ENCODE measurements at places on chromosomes 5 and 9. TPM values are rescaled to one million over a fixed set of nuclear protein-coding genes. Genes with fewer than 3 reads are reported as not detected.
A peak's percentile ranks its signal among the peaks of the same experiment; 100 is the strongest.

DNA sequence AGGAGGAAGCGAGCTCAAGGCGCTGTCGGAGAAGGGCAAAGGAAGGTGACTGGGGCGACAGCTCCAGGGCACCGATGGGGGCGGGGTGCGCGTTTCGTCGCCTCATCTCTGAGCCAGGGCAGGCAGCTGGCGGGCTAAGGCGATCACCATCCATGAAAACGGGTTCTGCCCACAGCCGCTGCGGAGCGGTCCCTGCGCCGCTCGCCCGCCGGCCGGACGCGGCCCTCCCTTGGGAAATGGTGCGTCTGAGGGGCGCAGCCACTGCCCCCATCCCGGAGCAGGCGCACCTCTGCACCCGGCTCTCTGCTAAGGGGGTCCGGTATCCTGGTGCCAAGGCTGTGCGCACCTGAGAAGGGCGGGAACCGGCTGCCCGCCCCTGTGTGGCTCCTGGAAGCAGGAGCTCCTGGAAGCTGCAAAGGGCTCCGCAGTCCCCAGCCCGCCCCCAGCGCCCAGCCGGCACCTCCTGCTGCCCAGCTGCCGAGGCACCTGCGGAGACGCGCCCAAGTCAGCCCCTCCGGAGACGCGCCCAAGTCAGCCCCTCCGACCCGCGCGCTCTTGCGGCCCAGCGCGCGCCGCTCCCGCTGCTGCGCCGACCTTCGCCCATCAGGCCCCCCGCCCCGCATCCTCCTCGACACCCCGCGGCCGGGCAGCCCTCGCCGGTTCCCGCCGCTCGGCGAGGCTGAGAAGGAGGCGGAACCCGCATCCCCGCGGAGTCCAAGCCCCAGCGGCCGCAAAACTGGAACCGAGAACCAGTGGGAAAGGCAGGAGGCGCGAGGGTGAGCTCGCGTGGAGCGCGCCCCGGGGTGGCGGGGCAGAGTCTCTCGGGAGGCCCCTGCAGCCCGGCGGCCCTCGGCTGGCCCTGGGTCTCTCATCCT, 757 bp downstream of the ANKRD34B start:
- DNase-seq: no peak

DNA sequence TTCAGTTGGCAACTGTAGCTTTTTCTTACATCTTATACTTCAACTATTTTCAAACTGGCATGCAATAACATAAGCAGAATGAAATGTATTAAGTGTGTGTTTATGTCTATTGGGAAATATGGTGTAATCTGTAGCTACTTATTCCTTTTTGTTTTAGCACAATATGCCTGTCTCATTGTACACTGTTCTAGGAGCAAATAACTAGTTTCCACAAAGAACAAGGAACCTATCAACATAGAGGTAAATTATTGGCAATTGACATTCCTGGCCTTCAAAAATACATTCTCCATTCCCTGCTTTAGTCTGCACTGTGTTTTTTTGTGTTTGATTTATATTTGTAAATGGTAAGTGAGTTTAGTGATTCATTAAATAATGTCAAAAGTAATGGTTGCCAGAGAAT, 75.7 kb downstream of the FBXL7 start:
- no peak for DNase-seq

The ADAMTSL1 gene
- total RNA-seq: 5.3 TPM

- no peak for DNase-seq
These were observed 2.7 kb downstream of the EPB41L4B start for GRCh38 chr9:109317979-109318741.

The PIK3R1 gene
- 11.4 TPM for total RNA-seq

The OR13F1 gene
- total RNA-seq: not detected

The CYLC2 gene
- not detected for total RNA-seq

The TMC1 gene
- not detected for total RNA-seq

The FBLL1 gene
- not detected for total RNA-seq

- DNase-seq: peak; percentile 41
These were observed 13.8 kb upstream of the PLEKHG4B start for GRCh38 chr5:77957-78804.

- DNase-seq: no peak
These were observed 444.8 kb downstream of the TLR4 start for GRCh38 chr9:118148990-118149389.

DNA sequence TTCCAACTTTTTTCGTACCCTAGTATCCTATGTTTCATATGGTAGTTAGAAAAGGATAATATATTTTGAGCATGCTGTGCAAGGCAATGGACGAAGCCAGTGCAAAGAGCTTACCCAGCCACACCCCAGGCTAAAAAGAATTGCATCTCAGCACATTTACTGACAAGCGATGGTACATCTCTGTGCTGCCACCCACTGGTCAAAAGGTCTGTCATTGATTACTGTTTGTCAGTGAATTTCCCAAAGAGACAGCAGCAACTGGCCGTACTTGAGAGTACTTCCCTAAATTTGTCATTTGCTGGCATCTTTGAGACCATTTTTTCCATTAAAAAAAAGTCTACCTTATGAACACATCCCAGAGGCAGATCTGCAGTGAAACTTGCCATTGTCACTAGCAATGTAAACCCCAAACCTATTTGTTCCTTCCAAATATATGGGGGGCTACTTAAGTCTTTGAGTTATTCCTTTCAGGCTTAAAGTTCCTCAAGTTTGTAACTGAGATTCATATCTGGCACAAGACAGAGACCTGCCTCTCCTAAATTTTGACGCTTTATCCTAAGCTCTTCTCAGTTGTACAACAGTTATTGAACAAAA, 184.3 kb downstream of the CTNND2 start:
- DNase-seq: peak; percentile 66

GRCh38 chr5:125409861-125410536, 663.6 kb upstream of the ZNF608 start:
- DNase-seq: no peak

DNA sequence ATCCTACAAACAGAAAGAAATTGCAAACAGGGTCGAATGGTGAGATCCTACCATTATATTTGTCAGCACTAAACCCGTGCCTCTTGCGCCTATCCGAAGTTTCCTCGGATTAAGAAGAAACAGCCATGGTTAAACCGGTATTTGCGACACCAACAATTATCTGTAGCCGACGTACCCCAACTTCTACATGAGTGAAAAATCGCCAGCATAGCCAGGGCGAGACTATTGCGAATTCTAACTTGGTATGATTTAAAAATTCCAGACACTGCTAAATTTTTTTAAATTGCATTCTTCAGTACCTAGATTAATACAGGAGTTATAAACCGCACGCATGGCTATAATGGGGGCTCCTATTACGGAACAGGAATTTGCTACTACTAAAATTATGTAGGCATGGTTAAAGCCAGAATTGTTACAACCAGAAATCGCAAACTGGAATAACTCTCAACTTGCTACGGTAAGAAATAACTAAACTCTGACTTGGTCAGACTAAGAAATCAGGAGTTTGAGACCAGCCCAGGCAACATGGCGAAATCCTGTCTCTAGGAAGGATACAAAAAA, 25.3 kb upstream of the ANXA2R start:
- DNase-seq: no peak

DNA sequence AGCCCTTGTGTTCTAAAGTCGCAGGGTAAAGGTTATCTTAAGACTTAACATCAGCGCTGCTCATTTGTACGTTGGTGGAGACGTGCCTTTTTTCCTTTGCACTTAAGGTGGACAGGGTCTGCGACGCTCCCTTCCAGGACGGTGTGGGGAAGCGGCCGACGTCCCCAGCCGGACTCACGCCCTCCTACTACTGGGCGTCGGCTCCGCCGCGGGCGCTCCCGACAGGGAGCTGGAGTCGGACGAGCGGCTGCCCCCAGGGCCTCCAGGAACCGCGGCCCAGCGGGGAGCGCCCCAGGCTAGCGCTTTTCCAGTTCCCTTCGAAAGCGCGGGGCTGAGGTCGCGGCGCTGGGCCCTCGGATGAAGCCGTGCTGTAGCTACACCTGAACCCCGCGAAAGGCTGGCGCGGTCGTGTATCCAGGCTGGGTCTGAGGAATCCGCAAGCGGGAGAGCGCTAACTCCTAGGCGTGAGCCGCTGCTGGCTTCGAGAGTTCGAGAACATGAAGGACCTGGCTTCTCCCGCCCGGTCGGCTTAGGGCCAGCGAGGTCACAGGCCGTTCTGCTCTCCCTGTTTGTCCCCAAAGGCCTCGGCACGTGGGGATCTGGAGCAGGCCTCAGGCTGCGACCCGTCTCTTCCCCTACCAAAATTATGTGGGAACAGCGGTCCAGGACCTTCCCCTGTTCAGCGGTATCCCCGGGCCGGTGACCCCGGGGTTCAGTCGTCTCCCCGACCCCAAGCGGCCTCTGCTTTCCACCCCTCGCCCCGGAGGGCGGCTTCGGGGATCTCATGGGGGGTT, 3.8 kb upstream of the DMRT3 start:
- no peak for DNase-seq

GRCh38 chr5:160627921-160628618, 206.4 kb downstream of the PTTG1 start:
- no peak for DNase-seq

GRCh38 chr9:35569206-35569605, 35.9 kb upstream of the TESK1 start:
- no peak for DNase-seq

- DNase-seq: no peak
These were observed 123.8 kb downstream of the FAM170A start for GRCh38 chr5:119752921-119753886.
